Stimulated activated CD4-positive, alpha-beta T cell treated with anti-CD3 and anti-CD28 coated beads, Interleukin-2, amount 100 ng/mL, for 48 hours (primary cell): ENCODE measurements at places on chromosomes 5 and 9.
A peak's percentile ranks its signal among the peaks of the same experiment; 100 is the strongest.

GRCh38 chr9:13163946-13164345 lies 115.5 kb downstream of the MPDZ start:
- DNase-seq = no peak

DNA sequence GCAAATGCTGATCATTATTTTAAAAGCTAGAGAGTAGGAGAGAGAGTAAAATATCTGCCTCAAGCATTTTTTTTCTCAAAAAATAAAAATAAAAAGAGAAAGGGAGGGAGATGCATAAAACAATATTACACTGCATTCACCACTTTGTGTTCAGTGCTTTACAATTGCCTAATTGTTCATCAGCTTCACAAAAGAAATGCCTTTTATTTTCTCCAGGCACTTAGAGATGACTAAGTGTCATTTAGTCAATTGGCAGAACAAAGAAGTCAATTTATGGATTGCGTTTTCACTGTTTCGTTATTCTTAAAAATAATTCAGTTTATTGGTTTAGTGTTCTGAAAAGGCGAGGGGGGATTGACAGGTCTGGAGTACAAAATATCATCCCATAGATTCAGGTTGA lies 232.5 kb upstream of the CCNH start:
- no peak for DNase-seq

GRCh38 chr5:3948838-3949237 lies 353.2 kb downstream of the IRX1 start:
- no peak for DNase-seq

- DNase-seq = no peak
Measured at GRCh38 chr5:75319638-75320037, 17.4 kb upstream of the HMGCR start.

- no peak for DNase-seq
Measured at GRCh38 chr5:6322163-6322713, 56.1 kb downstream of the MED10 start.

DNA sequence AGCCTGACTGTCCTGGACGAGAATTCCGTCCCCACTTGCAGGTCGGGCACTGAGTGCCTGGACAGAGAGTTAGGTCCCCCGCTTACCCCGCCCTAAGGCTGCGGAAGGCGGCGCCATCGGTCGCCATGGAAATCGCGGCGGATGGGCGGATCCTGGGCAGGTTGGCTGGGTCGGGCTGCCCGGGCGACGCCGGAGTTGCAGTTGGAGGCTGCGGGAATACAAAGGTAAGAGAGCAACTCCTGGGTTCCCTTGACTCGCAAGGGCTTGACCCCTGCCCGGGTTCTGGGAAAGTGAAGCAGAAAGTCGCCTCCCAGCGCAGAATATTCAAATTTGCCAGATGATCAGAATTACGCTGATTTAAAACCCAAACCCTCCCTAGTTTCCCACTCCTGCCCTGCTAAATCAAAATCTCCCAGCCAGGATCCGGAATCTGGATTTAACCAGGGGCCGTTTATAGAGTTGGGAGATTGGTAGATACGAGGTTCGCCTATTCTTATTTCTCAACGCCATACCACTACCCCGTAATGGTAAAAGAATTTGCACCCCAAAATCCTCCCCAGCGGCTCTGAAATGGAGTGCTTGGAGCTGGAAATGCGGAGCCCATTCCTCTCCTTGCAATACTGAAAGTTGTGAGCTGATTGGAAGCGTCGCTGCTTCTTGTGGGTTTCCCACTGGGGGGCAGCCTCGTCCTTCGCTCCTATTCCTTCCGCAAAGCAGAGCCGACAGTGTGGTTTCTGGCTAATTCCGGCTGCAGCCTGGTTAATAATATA lies 156.4 kb upstream of the RASEF start:
- no peak for DNase-seq

DNA sequence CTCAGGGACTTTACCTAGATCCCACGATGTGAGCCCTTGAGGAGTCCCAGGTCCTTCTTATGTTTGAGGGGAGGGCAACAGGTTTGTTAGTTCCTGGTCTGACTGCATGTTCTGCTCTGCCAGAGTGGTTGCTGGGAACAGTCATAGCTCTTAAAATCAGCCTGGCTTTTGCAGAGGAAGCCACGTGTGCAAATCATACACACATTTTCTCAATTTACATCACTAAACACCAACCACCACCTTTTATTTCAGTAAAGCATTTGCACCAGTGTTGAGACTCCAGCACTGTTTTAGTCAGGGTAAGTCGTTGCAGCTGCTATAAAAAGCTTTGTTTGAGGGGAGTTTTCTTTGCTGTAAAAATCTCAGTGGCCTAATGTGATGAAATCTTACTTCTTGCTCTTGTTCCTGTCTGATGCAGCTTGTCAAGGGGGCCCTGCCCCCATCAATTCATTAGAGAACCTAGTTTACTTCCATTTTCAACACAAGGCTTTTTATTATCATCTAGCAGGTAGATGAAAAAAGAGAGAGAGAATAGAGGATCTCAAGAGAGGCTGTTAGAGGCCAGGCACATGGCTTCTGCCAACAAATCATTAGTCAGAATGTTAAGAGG lies 70.3 kb upstream of the VCAN start:
- DNase-seq = no peak

DNA sequence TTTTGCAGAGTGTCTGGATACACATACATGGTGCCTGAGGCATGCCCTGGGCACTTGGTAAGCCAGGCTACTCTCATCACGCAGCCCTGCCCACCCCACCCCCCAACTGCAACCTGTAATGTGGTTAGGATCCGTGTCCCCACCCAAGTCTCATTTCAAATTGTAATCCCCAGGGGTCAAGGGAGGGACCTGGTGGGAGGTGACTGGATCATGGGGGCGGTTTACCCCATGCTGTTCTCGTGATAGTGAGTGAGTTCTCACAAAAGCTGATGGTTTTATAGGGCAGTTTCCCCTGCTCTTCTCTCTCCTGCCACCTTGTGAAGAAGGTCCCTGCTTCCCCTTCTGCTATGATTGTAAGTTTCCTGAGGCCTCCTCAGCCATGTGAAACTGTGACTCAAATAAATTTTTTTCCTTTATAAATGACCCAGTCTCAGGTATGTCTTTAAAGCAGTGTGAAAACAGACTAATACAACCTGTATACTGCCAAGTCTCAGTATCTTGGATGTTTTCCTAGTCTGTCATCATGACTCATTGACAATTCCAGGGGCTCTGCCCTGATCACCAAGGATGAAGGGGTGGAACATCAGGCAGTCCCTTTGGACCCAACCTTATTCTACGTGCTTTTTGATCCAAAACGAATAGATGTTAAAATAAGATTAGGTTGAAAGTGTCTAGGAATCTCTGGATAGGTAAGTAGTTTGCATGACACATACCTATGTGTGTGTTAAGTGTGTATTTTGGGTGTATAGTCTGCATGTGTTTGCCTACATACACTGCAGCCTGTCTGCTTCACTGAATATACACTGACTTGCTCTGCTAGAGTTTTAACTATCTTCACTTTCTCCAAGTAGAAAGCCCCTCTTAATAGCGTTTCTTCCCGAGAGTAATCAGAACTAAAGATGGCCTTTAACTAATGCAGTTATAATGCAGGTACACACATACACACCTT lies 293.8 kb downstream of the SLIT3 start:
- DNase-seq = no peak

- DNase-seq = no peak
Measured at GRCh38 chr5:88808153-88808552, 74.8 kb downstream of the MEF2C start.

DNA sequence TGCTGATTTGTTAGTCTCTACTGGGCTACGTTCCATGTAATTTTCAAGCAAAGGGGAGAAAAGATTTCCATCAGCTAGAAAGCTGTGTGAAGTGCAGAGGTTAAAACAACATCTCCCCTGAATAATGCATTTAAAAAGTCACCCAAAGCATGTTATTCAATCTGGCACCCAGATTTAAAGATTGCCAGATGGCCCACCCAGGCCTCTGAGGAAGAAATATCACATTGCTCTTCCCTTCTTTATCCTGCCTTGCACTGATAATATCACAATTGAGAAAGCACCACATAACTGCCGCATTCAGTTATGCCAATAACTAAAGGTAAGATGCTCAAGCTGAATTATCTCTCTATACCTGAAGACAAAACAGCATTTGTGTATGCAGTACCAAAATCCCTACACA lies 119.4 kb upstream of the PUM3 start:
- DNase-seq = no peak

DNA sequence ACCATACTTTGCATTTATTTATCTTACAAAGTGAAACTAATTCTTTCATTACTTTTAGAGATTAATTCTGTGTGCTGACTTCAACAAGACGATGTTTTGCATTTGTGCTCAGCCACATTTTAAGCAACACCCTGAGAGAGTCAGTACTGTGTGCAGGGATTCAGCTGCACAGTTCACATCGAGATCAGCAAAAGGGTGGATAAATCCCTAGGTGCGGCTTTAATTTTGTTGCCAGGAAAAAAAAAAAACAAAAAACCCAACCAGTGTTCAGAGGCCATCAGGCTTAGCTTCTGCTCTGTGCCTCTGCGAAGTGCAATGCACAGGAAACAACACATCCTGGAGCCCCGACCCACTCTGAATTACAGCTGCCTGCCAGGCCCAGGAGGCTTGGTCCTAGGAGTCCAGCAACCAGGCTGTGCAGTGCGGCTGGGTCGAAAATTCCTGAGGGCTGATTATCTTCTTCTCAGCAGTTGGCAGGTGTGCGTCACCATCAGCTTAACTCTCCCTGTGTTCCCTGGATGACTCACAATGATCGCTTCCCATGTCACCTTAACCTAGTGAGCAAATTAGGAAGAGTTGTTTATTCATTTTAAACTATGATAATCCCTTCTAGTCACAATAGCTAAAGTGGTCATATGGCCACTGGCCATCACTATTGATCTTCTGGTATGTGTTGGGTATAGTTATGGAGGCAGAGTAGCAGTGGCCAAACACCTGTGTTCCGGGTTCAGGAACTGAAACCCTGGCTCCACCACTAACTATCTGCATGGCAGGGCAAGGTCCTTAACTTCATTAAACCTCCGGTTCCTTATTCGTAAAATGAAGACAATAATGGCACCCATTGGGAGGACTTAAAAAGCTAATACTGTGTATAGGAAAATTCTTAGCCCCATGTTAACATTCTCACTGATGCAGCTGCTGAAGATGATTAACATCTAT lies 31.2 kb upstream of the NDUFB6 start:
- no peak for DNase-seq

GRCh38 chr9:108052431-108053080 lies 563.0 kb upstream of the KLF4 start:
- DNase-seq = no peak

- DNase-seq = no peak
Measured at GRCh38 chr9:120950421-120951388, 24.1 kb upstream of the TRAF1 start.

- DNase-seq = no peak
Measured at GRCh38 chr9:88342246-88342645, 46.0 kb upstream of the SPIN1 start.

- no peak for DNase-seq
Measured at GRCh38 chr5:111598996-111599395, 86.7 kb upstream of the STARD4 start.

GRCh38 chr5:17430241-17430640 lies 67.8 kb upstream of the TAF11L2 start:
- DNase-seq = no peak

- DNase-seq = no peak
Measured at GRCh38 chr9:37952731-37953130, 48.8 kb upstream of the SLC25A51 start.

GRCh38 chr9:133340256-133340655 lies 4.3 kb upstream of the SURF6 start:
- no peak for DNase-seq

DNA sequence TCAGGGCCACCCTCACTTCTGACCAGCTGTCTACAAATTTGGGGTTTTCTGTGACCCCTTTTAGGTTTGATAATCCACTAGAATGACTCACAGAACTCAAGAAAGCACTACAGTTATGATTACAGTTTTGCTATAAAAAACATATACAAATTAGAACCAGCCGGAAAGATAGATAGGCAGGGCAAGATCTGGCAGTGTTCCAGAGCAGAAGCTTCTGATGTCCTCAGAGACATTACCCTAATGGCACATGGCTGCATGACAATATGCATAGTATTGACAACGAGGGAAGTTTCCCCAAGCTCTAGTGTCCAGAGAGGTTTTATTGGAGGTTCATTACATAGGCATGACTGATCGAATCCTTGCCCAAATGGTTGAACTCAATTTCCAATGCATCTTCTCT lies 158.1 kb downstream of the RAB3C start:
- DNase-seq = no peak

GRCh38 chr9:127303830-127304229 lies 39.3 kb downstream of the GARNL3 start:
- no peak for DNase-seq

GRCh38 chr5:56146674-56147073 lies 86.5 kb downstream of the ANKRD55 start:
- DNase-seq = no peak

- peak; percentile 35 for DNase-seq
Measured at GRCh38 chr5:169805527-169805934, 168.5 kb downstream of the DOCK2 start.

GRCh38 chr5:175706499-175706898 lies 48.6 kb downstream of the HRH2 start:
- no peak for DNase-seq
